ENCODE measurements at places on chromosomes 4 and X. TPM values are rescaled to one million over a fixed set of nuclear protein-coding genes. Genes with fewer than 3 reads are reported as not detected.
A peak's percentile ranks its signal among the peaks of the same experiment; 100 is the strongest.

CBR4 gene
- 32.1 TPM for total RNA-seq

TMEM184C gene
- total RNA-seq, result 31.2 TPM

ADH1B gene
- 1,115 TPM for total RNA-seq

TRPC3 gene
- total RNA-seq, result 6.3 TPM

TMPRSS11B gene
- total RNA-seq, result 0.20 TPM

- no peak for DNase-seq
- no peak overlapping the region for H3K4me3 ChIP-seq
- peaks cover 3% of the 10 kb centered on the region for H3K4me1 ChIP-seq
Observed at GRCh38 chr4:109939190-109939589, 26.5 kb downstream of the EGF start.

GRCh38 chr4:2472187-2472586 lies 3.3 kb downstream of the RNF4 start:
- H3K4me3 ChIP-seq, result no peak overlapping the region
- no peak overlapping the region for H3K27ac ChIP-seq
- peaks cover 5% of the 10 kb centered on the region for H3K4me1 ChIP-seq
- no peak for DNase-seq
- H3K36me3 ChIP-seq, result peaks cover 26% of the 10 kb centered on the region

DNA sequence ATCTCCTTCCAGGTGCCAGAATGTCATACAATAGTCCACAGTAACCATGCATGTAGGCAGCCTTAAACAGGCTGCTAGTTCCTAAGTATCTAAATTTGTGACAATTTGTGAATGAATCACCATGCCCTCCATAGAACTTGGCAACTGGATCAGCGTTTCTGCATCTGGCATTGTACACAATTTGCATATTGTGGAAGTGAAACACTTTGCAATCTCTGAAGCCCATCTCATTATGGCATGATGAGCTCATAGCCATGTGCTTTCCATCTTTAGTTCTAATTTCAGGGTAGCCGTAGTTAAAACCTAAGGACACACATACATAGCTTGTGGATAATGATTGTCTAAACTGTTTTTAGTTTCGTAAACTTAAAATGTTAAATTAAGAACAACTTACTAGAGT lies 573.6 kb downstream of the PPP4R3C start:
- H3K27ac ChIP-seq, result no peak overlapping the region
- no peaks in the 10 kb centered on the region for H3K27me3 ChIP-seq
- H3K4me1 ChIP-seq, result no peaks in the 10 kb centered on the region

DNA sequence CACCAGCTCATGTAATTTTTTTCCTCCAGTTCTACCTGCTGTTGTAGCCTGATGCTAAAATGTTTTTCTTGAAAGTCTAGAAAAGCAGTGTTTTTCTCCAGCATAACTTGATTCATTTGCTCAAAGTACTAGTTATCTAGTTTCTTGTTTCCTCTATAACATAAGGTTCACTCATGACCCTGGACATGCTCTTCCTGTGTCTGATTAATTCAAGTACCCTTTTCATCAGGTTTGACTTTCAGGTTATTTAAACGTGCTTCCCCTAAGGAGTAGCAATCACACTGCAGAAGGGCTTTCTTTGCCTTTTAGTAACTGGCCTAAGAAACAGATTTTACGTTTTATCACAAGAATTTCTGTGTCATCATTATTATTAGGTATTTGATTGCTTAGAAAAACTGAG lies 66.8 kb upstream of the EGFL6 start:
- no peak overlapping the region for H3K4me3 ChIP-seq
- H3K4me1 ChIP-seq, result no peaks in the 10 kb centered on the region
- no peaks in the 10 kb centered on the region for H3K36me3 ChIP-seq

GRCh38 chr4:109703664-109704361 lies 568 bp upstream of the CASP6 start:
- peak overlapping the region; percentile 93 for H3K27ac ChIP-seq
- no peaks in the 10 kb centered on the region for H3K36me3 ChIP-seq
- no peaks in the 10 kb centered on the region for H3K4me1 ChIP-seq
- peak; percentile 88 for DNase-seq

DNA sequence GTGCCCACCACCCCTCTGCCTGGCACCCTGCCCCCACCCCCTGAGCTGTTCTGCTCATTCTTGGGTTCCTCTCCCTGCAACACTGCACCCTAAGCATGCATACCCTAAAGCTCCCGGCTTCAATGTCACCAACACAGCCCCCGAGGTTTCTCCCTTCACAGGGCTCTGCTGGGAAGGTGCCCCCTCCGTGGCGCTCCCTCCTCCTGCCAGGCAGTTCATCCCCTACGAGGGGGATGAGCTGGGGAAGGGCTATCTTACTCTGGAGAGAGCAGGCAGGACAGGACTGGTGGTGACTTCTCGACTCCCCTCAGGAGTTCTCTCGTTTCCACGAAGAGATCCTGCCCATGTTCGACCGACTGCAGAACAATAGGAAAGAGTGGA lies 6.5 kb downstream of the ATP5ME start:
- no peak for DNase-seq
- H3K4me1 ChIP-seq, result peaks cover 7% of the 10 kb centered on the region
- H3K4me3 ChIP-seq, result no peak overlapping the region
- H3K36me3 ChIP-seq, result peaks cover 6% of the 10 kb centered on the region
- no peak overlapping the region for H3K27ac ChIP-seq

DNA sequence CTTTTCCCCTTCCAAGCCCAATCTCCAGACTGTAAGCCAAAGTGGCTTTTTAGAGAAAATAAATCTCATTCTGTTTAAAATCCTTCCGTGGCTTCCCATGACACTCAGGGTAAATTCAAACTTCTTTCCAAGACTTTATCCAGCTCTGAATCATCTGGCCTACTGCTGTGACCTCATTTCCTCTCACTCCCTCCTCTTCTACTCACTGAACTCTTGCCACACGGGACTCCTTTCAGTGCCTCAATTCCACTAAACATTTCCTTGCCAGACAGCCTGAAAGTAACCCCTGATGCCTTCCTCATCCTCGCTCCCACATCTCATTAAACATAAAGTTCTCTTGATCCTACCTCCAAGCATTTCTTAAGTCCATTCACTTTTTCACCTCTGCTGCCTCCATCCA lies 27.8 kb upstream of the RNF128 start:
- H3K27ac ChIP-seq, result no peak overlapping the region
- H3K4me1 ChIP-seq, result no peaks in the 10 kb centered on the region
- peaks cover 13% of the 10 kb centered on the region for H3K27me3 ChIP-seq
- DNase-seq, result no peak
- H3K36me3 ChIP-seq, result no peaks in the 10 kb centered on the region
- H3K4me3 ChIP-seq, result no peak overlapping the region

DNA sequence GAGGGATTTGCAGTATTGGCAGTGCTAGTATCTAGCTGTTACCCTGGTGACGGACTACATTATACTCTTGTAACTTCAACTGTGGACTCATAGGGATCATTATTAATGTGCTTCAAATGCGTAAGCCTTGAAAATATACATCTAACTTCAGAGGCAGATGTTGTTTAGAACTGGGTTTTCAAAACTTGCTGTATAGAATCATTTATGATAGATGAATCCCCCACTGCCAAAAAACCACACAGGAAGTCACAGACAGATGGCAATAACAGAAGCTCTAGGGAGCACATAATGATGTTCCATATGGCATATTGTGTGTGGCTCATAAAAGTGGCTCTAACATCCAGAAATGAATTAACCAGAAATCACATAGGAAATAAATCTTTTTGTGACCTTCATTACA lies 62.3 kb upstream of the RELL1 start:
- DNase-seq, result peak; percentile 68

GRCh38 chr4:41532882-41533281 lies 5.1 kb upstream of the LIMCH1 start:
- H3K36me3 ChIP-seq, result no peaks in the 10 kb centered on the region
- peak; percentile 61 for DNase-seq
- peaks cover 22% of the 10 kb centered on the region for H3K4me1 ChIP-seq
- no peak overlapping the region for H3K4me3 ChIP-seq

GRCh38 chrX:95539041-95539440 lies 1145.6 kb upstream of the DIAPH2 start:
- H3K4me3 ChIP-seq, result no peak overlapping the region
- no peaks in the 10 kb centered on the region for H3K36me3 ChIP-seq

- no peak overlapping the region for H3K27ac ChIP-seq
- H3K27me3 ChIP-seq, result peaks cover 3% of the 10 kb centered on the region
- no peaks in the 10 kb centered on the region for H3K4me1 ChIP-seq
- no peak for DNase-seq
- no peak overlapping the region for H3K4me3 ChIP-seq
Observed at GRCh38 chrX:123450222-123450621, 266.1 kb downstream of the GRIA3 start.

DNA sequence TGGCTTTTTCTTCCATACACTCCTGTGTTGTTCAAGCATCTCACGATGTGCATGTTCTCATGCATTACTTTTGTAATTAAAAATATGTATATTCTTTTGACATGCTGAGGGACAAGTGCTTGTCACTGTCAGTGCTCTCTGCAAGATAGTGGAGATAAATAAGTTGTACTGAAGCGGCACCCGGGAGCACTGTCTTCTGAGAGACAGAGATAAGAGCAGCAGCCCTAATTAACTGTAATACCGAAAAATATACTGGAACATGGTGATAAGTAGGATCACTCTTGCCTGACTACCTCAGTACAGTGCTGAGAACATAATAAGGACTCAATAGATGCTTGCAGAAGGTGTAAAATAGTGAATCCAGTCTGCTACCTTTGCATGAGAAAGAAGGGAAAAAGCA lies 9.4 kb upstream of the GPR173 start:
- no peak overlapping the region for H3K4me3 ChIP-seq
- H3K27me3 ChIP-seq, result peaks cover 36% of the 10 kb centered on the region
- no peaks in the 10 kb centered on the region for H3K4me1 ChIP-seq
- no peak for DNase-seq
- H3K27ac ChIP-seq, result no peak overlapping the region

GRCh38 chr4:176066757-176067156 lies 1.1 kb downstream of the WDR17 start:
- H3K4me1 ChIP-seq, result no peaks in the 10 kb centered on the region
- H3K36me3 ChIP-seq, result no peaks in the 10 kb centered on the region
- H3K27ac ChIP-seq, result no peak overlapping the region
- peak; percentile 8 for DNase-seq

- H3K4me3 ChIP-seq, result no peak overlapping the region
- no peaks in the 10 kb centered on the region for H3K27me3 ChIP-seq
- no peak overlapping the region for H3K27ac ChIP-seq
- H3K36me3 ChIP-seq, result no peaks in the 10 kb centered on the region
Observed at GRCh38 chr4:100288161-100288560, 97.9 kb upstream of the DDIT4L start.

GRCh38 chr4:56681853-56682525 lies 893 bp upstream of the HOPX start:
- H3K27me3 ChIP-seq, result no peaks in the 10 kb centered on the region
- no peak overlapping the region for H3K27ac ChIP-seq
- no peak for DNase-seq
- no peak overlapping the region for H3K4me3 ChIP-seq
- H3K4me1 ChIP-seq, result no peaks in the 10 kb centered on the region

DNA sequence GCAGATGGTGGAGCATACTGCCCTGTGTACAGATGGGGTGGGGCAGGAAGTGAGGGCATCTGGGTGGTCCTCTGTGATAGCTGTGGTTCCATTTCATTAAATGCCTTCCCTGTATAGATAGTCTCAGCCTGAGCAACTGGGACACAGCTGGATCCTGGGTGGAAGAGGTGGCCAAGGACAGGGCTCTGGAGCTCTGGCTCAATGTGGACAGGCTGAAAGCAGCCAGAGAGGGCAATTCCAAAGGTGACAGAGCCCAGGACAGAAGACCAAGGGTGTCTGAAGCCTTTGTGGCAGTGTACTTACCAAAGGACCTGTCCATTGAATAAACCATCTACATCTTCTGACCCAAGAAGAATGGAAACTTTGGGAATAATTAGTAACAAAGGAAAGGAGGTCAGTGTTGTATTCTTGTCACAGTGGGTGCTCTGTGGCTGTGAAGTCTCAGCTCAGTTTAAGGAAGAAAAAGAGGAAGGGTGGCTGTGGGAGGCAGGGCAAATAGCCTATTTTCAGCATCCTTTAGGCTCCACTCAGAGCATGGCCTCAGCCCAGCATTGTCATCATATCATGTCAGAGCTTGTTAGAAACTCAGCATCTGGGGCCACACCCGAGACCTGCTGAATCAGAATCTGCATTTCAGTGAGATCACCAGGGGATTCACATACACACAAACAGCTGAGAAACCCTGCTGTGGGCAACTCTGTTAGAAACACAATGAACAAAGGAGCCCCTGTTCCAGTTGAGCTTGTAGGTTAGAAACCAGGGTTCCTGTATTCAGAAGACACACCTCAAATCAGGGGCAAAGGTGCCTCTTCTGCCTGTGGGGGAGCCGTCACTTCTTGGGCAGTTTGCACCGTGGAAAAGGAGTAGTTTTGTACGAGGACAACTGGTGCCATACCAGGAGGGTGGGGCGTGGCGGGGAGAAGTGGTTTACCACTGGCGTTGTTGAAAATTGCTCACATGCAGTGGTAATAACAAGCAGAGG lies 168.6 kb downstream of the PTTG2 start:
- H3K36me3 ChIP-seq, result peaks cover 9% of the 10 kb centered on the region
- peaks cover 48% of the 10 kb centered on the region for H3K4me1 ChIP-seq
- DNase-seq, result no peak
- H3K4me3 ChIP-seq, result no peak overlapping the region
- H3K27me3 ChIP-seq, result no peaks in the 10 kb centered on the region

DNA sequence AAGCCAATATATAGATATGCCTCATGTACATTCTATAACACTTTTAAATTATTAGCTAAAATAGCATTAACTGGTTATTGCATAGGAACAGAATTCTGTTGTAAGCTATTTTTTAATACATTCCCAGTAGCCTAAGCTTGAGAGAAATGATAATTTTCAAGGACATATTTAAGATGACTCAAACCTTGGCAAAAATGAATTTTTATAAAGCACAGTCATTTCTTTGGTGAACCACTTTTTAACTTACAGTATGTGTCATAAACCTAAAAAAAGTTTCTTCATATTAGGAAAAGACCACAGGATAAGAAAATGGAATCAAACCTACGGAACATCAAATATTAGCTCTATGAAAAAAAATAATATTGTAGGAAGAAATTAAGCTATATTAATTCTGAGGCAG lies 986.3 kb downstream of the STIM2 start:
- no peak overlapping the region for H3K4me3 ChIP-seq
- no peaks in the 10 kb centered on the region for H3K36me3 ChIP-seq
- H3K4me1 ChIP-seq, result no peaks in the 10 kb centered on the region
- H3K27ac ChIP-seq, result no peak overlapping the region

GRCh38 chrX:23898412-23898959 lies 9.3 kb downstream of the APOO start:
- H3K27ac ChIP-seq, result no peak overlapping the region
- peaks cover 6% of the 10 kb centered on the region for H3K27me3 ChIP-seq
- no peaks in the 10 kb centered on the region for H3K4me1 ChIP-seq
- H3K4me3 ChIP-seq, result no peak overlapping the region
- no peak for DNase-seq

GRCh38 chrX:154032653-154033052 lies 13.0 kb upstream of the IRAK1 start:
- H3K4me3 ChIP-seq, result no peak overlapping the region
- H3K27me3 ChIP-seq, result peaks cover 3% of the 10 kb centered on the region
- H3K4me1 ChIP-seq, result no peaks in the 10 kb centered on the region
- DNase-seq, result no peak
- no peaks in the 10 kb centered on the region for H3K36me3 ChIP-seq
- no peak overlapping the region for H3K27ac ChIP-seq

- no peaks in the 10 kb centered on the region for H3K36me3 ChIP-seq
- H3K27me3 ChIP-seq, result no peaks in the 10 kb centered on the region
- no peaks in the 10 kb centered on the region for H3K4me1 ChIP-seq
- H3K27ac ChIP-seq, result no peak overlapping the region
Observed at GRCh38 chr4:95660719-95661118, 111.9 kb upstream of the UNC5C start.

All from lung (tissue), 17 donors.